ENCODE measurements at places on chromosomes 6 and 20. TPM values are rescaled to one million over a fixed set of nuclear protein-coding genes. Genes with fewer than 3 reads are reported as not detected.

Gene RPS18
- 1,719 TPM for total RNA-seq

DNA sequence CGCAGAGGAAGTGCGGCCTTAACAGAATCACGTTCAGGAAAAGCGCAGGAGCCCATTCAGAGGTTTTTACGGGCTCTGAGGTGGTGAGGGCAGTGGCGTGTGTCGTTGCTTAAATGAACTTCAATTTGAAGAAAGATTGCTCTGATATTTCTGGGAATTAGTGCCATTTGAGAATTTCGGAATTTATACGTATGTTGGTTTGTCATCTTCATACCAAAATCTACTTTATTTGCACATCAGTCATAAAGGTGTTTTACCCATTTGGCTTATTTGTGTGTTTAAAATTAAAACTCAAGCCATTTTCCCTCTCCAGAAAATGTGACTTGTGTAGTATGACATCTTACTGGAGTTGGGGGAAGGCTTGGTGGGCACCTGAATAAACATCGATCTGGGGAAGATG lies 48.1 kb upstream of the TULP4 start:
- no peak for DNase-seq

DNA sequence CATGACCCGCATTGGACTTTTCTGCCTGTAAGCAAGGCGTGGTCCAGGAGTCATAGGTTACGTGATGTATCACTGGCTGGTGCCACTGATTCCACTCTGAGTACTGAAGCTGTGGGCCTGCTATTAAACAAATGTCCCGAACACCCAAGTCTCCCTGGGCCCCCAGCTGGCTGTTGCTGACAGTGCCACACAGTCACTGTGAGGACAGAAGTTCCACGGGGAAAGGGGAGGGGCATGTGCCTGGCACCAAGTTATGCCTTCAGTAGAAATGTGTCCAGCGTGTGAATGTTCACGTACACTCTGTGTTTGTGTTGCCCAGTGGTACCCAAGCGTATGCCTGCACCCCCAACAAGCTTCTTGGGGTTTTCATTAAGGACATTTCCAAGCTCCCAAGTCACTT lies 171.4 kb upstream of the QKI start:
- DNase-seq = no peak

- DNase-seq = no peak
These were observed 286.8 kb upstream of the ID4 start for GRCh38 chr6:19550380-19550779.

Gene RBBP8NL
- not detected for total RNA-seq

Gene MICA
- 15.1 TPM for total RNA-seq

Measured in right atrium auricular region (tissue), 2 donors.